ENCODE measurements at places on chromosomes 7 and 10.
A peak's percentile ranks its signal among the peaks of the same experiment; 100 is the strongest.

GRCh38 chr7:75931680-75932079 lies 16.7 kb downstream of the POR start:
- DNase-seq, result no peak

GRCh38 chr10:49219248-49219647 lies 31.1 kb upstream of the TMEM273 start:
- DNase-seq, result no peak

DNA sequence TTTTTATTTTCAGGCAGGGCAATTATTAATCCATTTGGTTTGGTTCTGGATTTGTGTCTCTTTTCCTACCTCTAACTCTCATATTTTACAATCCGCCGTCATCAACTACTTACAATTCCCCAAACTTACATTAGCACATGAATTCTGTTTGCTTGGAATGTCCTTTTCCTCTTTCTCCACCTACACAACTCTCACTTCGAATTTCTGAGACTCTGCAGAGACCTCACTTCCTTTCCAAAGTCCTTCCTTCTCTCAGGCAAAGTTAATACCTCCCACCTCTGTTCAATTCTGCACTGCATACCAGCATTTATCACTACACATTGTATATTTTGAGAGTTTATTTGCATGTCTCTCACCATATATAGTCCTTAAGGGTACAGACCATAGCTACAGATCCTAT lies 122.7 kb upstream of the LRRTM3 start:
- DNase-seq, result no peak

GRCh38 chr10:77381750-77382149 lies 255.9 kb downstream of the KCNMA1 start:
- DNase-seq, result no peak

- DNase-seq, result no peak
Observed at GRCh38 chr10:133316732-133317131, 8.0 kb downstream of the ZNF511 start.

DNA sequence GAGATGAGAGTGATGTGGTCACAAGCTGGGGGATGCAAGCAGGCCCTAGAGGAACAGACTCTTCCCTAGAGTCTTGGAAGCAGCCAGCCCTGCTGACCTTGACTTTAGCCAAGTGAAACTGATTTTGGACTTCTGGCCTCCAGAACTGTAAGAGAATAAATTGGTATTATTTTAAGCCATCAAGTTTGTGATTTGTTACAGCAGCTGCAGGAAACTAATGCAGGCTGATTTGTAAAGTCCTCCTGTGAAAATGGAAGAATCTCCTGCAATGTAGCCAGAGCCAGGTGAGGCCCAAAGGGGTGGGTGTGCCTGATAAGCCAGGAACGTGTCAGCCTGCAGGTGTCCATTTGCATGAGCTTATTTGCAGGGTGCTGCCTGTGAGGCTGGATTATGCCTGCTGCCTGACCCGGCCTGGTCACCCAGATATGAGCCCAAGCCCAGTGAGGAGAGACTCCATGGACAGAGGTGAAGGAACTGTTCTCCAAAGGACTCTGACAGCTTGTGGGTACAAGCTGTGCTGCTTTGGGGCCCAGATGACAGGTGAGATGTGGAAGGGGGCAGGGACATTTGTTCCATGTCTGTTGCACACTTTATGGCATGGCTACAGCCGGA lies 24.6 kb upstream of the PLEKHA1 start:
- no peak for DNase-seq

GRCh38 chr10:80493522-80494051 lies 39.5 kb downstream of the TSPAN14 start:
- DNase-seq, result no peak

- DNase-seq, result no peak
Observed at GRCh38 chr10:130040817-130041330, 69.8 kb downstream of the C10orf143 start.

DNA sequence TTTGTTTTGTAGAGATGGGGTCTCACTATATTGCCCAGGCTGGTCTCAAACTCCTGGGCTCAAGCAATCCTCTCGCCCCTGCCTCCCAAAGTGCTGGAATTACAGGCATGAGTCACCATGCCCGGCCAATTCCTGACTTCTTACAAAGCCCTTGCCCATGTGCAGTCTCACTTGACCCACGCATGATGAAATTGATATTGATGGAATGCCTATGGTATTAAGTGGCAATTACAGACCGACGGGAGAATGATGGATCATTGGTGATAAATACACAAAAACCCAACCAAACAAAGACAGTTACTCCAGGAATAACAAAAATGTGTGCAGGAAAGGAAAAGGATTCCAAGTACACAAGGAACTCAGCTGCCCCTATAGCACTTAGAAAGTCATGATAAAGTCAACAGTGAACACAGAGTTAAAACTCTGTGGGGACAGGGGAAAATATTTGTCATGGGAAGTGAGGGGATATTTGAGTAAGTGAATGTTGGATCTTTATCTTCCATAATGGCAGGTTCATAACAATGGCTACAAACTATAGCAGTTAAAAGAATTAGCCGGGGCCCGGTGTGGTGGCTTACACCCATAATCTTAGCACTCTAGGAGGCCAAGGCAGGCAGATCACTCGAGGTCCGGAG lies 21.6 kb downstream of the HIP1 start:
- no peak for DNase-seq

GRCh38 chr7:80224415-80224814 lies 89.8 kb downstream of the GNAI1 start:
- no peak for DNase-seq

GRCh38 chr7:8592167-8592566 lies 158.8 kb downstream of the NXPH1 start:
- no peak for DNase-seq

DNA sequence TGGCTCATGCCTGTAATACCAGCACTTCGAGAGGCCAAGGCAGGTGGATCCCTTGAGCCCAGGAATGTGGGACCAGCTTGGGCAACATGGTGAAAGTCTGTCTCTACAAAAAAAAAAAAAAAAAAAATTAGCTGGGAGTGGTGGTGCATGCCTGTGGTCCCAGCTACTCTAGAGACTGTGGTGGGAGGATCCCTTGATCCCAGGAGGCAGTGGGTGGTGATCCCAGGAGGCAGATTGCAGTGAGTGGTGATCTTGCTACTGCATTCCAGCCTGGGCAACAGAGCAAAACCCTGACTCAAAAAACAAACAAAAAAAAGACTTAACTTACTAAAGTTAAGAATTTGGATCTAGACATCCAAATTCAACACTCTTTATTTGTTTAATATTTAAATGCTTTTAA lies 10.2 kb upstream of the ADO start:
- DNase-seq, result no peak

DNA sequence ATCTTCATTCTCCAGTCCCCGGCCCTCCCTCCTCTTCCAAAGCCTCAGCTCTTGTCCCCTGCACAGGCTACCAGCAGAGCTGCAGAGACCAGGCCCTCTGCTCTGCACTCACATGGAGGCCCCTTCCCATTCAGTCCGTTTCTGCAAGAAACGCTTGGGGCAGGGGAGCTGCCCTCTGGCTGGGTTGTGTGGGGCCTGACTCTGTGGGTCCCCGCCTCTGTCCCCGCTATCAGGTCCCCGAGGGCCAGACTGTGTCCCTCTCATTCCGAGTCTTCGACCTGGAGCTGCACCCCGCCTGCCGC lies 1.5 kb downstream of the PCOLCE start:
- DNase-seq, result no peak

GRCh38 chr10:124699471-124700292 lies 44.5 kb downstream of the FAM53B start:
- no peak for DNase-seq

DNA sequence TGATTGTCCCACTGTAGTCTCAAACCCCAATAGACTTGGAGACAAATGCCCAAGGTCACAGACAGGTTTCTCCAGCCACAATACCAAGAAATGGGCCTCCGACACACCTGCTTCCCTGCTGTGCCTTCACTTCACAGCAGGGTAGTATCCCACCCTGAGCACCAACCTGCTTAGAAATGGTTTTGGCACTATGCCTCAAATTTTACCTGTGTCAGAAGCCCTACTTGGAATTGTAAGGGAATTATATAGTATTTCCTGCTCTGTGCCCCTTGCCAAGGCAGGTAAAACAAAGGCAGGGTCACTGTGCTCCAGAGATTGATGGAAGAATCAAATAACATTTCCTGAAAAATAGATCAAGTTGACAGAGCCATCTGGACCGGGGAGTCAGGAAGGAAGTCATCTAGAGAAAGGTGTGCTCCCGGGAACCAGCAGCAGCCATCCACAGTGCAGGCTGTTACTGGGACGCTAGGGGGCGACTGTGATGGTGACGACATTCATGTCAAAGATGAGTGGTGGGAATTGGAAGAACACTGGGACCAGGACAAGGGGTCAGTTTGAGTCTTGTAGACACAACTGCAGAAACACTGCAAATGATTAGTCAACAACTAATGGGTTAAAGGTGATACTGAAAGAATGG lies 117.8 kb upstream of the AKR1E2 start:
- DNase-seq, result peak; percentile 16

GRCh38 chr10:10456856-10457255 lies 560.8 kb upstream of the CELF2 start:
- no peak for DNase-seq

GRCh38 chr7:98241674-98242241 lies 10.3 kb downstream of the TECPR1 start:
- DNase-seq, result no peak

DNA sequence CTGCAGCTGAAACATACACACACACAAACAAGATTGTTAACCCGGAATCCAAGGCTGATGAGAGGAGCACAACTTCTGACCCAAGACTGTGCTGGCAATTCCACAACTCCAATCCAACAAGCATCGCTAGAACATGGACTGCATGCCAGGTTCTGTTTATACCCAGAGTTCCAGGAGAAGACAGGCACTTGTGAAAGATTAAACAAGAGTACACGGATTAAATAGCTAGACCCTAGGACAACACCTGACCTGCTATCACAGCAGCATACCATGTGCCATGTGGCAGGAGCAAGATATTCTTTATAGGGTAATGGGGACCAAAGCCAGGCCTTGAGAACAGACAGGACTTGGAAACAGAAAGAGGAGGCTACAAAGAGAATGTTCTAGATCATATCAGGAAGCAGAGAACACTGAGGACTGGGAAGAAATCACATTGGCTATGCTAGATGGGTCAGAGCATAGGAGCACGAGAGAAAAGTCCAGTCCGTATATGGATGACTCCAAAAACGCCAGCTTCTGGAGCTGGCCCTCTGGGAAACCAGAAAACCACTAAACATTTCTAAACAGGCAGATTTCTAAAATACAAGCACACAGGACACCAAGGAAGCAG lies 83.7 kb upstream of the ATP6V0A4 start:
- DNase-seq, result no peak

- peak; percentile 61 for DNase-seq
Observed at GRCh38 chr7:100353685-100354330, 4.1 kb upstream of the PILRB start.

DNA sequence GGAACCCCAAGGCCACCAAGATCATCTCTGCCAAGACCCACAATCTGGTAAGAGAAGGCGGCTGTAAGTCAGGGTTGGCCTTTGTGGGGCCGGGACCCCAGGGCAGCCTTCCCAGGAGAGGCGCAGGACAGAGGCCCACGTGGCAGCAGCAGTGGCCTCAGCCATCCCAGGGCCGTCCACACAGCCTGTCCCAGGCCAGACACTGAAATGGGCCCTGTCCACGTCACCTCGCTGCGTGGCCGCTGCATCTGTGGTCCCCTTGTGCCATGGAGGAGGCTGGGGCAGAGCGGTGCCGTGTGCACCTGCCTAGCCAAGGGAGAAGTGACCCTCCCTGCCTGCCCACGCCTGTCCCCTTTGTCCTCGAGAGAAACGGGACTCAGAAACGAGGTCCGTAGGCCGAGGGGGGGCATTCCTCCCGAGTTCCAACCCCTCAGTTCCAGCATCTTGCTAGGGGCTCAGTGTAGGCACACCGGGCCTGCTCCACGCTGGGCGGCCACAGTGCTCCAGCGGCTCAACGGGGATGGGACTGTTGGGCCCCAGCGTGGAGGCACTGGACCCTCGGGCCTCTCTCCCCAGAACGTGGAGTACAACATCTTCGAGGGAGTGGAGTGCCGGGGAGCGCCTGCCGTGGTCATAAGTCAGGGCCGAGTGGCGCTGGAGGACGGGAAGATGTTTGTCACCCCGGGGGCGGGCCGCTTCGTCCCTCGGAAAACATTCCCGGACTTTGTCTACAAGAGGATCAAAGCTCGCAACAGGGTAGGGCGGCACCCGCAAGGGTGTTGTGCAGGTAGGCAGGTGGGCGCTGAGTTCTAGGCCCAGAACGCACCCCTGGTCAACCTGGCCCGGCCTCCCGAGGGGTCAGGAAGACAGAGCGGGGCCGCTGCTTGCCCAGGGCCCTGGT lies 15.6 kb downstream of the DPYSL4 start:
- no peak for DNase-seq

GRCh38 chr10:64275774-64276173 lies 754.6 kb downstream of the REEP3 start:
- no peak for DNase-seq

DNA sequence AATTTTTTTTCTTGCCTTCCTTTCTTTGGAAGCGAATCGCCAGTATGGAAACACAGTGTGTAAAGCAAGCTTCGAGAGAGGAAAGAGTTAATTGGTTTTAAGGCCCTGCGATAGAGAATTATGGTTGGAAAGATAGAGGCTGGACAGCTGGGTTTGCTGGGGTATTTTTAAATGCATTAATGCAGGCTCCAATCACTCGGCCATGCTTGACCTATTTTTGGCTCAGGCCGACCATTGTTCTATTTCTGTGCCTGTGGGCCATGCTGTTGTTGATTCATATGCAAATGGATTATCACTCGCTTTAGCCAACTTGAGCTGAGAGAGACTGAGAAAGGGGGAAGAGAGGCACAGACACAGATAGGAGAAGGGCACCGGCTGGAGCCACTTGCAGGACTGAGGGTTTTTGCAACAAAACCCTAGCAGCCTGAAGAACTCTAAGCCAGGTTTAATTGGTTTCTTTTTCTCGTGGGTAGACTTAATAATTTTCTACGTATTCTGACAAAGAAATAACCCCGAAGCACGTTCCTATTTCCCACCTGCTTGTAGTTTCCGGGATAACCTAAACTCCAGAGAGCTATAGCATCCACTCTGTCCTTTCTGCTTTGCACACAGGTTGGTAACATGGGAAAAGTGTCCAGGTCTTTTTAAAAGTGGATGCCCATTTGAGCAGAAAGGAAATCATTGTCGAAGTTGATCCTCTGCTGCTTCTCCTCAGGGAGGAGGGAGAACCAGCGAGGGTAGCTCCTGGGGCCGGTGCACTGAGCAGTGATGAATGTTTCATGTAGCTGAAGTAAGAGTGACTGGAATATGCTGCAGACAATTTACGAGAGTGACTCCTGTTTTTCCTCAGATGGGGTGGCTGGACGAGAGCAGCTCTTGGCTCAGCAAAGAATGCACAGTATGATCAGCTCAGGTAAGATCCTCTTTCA lies at the start of gene HDAC9:
HDAC9 (plus strand) TSS at position 338 of the 929 bp plus-strand sequence; CDS start at position 892, 554 bp downstream.
- DNase-seq, result no peak

- DNase-seq, result peak; percentile 25
Observed at GRCh38 chr10:77328272-77328816, 309.3 kb downstream of the KCNMA1 start.

GRCh38 chr7:36280840-36281812 lies 108.5 kb upstream of the ANLN start:
- DNase-seq, result no peak

DNA sequence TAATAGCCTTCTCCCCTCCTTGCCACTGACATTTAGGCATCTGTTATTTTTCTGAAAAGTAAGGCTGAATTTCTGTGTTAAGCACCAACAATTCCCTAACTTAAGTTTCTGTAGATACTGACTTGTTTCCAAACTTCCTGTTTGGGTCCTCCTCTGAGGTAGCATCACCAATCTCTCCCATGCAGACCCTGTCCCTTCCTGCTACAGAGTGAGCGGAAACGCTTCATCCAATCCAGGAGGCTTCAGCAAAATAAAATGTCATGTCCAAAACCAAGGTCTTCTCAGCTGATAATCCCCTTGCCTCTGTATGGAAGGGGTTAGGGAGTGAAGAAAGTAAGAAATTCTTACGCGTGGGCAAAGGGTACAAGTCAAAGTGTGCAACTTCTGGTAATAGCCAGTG lies 29.9 kb downstream of the XPNPEP1 start:
- DNase-seq, result no peak

All from activated naive CD8-positive, alpha-beta T cell treated with anti-CD3 and anti-CD28 coated beads for 36 hours (primary cell).